ENCODE measurements at places on chromosomes 12 and 14. TPM values are rescaled to one million over a fixed set of nuclear protein-coding genes. Genes with fewer than 3 reads are reported as not detected.

DENR gene
- 47.9 TPM for total RNA-seq

CCDC197 gene
- total RNA-seq: not detected

SERPINA3 gene
- not detected for total RNA-seq

KRT85 gene
- total RNA-seq: not detected

LGMN gene
- total RNA-seq: 6.9 TPM

TPPP2 gene
- not detected for total RNA-seq

WDHD1 gene
- 61.1 TPM for total RNA-seq

PIWIL1 gene
- not detected for total RNA-seq

SMCO2 gene
- total RNA-seq: 0.22 TPM

CACNA2D4 gene
- 2.1 TPM for total RNA-seq

ANKS1B gene
- not detected for total RNA-seq

ENO2 gene
- 128 TPM for total RNA-seq

ACRBP gene
- 2.4 TPM for total RNA-seq

MYBPC1 gene
- not detected for total RNA-seq

AVPR1A gene
- not detected for total RNA-seq

GAPDH gene
- total RNA-seq: 6,787 TPM

BCAT1 gene
- 16.4 TPM for total RNA-seq

INHBE gene
- 0.81 TPM for total RNA-seq

Measured in activated naive CD4-positive, alpha-beta T cell treated with anti-CD3 and anti-CD28 coated beads for 36 hours (primary cell).